Activated CD4-positive, alpha-beta T cell treated with anti-CD3 and anti-CD28 coated beads, Interleukin-2, Interleukin-4, amounts not matched to agents 100 ng/mL and 50 ng/mL, durations not matched to agents 16 hours and 8 hours (primary cell): ENCODE measurements at places on chromosomes 5 and 9.
A peak's percentile ranks its signal among the peaks of the same experiment; 100 is the strongest.

DNA sequence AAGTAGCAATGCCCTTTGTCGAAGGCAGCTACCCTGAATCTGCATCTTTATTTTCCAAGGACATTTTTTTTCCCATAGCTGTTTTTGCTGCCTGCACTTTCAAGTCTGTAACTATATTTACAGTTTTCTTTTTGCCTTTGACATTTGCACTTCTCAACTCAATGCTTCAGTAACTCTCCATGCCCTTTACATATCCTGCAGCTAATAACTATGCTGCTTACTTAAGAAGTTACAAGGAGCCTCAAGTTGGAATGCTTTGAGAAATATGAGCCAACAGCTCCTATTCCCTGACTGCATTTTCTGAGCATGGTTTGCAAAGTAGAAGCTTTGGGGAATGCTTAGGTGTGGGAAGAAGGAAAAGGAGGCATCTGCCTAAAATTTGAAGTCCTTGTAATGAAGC is 194.8 kb upstream of the TRPC7 start:
- no peak for DNase-seq

- no peak for DNase-seq
These were observed 734.8 kb upstream of the CDH9 start for GRCh38 chr5:27773166-27773565.

GRCh38 chr5:93192087-93192486 is 388.9 kb downstream of the NR2F1-AS1 start:
- DNase-seq, result no peak

- peak; percentile 85 for DNase-seq
These were observed 14.4 kb upstream of the AMACR start for GRCh38 chr5:34022121-34022705.

- no peak for DNase-seq
These were observed 803 bp downstream of the C9orf152 start for GRCh38 chr9:110207071-110207641.

- DNase-seq, result peak; percentile 20
These were observed 29.3 kb upstream of the OBP2B start for GRCh38 chr9:133238272-133238850.

GRCh38 chr5:1661311-1661710 is 137.6 kb upstream of the LPCAT1 start:
- DNase-seq, result no peak

DNA sequence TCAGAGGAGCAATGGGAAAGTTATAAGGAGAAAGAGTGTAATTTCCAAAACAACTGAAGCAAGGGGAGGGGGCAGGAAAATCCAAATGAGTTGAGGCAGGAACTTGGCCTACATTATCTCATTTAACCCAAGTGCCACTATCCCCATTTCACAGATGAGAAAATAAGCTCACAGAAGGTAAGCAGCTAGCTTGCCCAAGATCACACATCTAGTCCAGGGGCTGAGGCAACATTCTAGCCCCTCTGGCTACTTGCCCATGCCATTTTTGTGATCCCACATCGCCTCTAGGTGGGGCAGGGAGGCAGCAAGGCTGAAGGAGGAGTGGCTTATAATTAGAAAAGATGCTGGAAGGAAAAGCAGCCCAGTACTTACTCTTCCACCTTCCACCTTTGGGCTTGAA is 2.6 kb upstream of the PSIP1 start:
- no peak for DNase-seq

DNA sequence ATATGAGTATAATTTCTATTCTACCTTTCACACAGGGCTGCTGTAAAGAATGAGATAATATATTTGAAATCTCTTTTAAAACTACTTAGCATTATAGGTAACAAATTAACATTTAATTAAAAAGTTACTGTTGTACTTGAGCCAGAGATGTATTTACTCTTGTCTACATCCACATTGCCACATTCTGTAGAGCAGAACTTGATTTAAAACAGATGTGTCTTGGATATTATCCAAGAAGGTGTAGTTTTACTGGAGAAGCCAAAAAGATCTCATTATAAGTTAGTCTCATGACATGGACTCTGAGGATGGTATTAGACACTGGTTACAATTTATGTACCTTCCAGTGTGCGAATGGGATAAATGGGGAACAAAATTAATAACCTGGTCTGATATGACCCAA is 293.1 kb upstream of the CCNH start:
- no peak for DNase-seq

DNA sequence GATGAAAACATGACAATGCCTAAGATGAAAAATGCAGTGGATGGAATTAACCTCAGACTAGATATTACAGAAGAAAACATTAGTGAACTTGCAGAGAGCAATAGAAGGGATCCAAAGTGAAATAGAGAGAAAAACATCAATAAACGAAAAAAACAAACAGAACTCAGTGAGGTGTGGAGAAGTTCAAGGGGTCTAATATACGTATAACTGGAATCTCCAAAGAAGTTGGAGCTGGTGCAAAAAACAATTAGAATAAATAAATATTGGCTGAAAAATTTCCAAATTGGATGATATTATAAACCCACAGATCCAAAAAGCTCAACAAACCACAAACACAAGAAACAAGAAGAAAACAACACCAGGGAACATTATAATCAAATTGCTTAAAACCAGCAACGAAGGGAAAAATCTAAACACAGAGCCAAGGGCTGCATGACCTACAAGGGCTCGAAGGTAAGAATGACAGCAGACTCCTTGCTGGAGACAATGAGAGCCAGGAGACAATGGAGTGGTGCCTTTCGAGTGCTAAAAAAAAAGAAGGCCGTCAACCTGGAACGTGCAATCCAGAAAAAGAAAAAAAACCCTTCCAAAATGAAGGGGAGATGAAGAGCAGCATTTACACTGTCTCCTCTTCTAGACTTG is 11.8 kb downstream of the FAM163B start:
- no peak for DNase-seq

- peak; percentile 80 for DNase-seq
These were observed 74.3 kb downstream of the DCP2 start for GRCh38 chr5:113050721-113051382.

DNA sequence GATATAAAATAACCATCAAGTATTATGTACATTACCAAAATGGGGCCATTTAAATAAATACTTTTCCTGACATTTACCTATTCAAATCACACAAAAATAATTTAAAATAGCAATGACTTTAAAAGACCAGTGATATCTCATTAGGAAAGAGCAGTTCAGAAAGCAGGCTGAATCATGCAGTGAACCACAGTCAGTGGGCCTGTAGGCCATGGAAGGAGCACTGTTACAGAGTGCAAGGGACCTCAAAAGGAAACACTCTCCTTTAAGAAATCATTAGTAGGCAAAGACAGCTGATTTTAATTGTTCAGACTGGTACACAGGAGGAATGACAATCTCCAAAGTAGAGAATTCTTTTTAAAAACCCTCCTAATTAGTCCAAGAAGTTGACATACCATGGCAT is 283.5 kb upstream of the EFNA5 start:
- no peak for DNase-seq

GRCh38 chr5:69293882-69294281 is 38.7 kb downstream of the CCDC125 start:
- no peak for DNase-seq

DNA sequence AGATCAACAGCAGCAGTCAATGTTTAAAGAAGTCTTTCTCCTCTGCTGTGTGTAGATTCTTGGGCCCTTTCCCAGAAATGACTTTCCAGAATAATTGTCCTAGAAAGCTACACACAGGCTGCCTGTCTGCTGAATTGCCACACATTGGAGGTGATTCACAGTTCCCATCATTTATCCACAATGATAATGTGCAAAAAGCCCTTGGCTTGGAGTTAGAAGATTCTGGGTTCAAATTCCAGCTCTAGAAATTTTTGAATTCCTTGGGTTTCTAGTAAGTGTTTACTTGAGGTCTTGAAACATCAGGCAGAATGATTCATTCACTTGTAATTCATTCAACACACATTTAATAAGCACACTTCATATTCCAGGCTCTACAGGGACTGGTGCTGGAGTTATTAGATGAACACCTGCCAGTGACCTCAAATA is 28.6 kb upstream of the EPB41L4B start:
- DNase-seq, result no peak

GRCh38 chr5:80284720-80285119 is 28.9 kb upstream of the SERINC5 start:
- DNase-seq, result no peak
